ENCODE measurements at places on chromosomes 2 and 18.

GRCh38 chr2:23020659-23021058, 364.3 kb upstream of the KLHL29 start:
- no peak for DNase-seq

DNA sequence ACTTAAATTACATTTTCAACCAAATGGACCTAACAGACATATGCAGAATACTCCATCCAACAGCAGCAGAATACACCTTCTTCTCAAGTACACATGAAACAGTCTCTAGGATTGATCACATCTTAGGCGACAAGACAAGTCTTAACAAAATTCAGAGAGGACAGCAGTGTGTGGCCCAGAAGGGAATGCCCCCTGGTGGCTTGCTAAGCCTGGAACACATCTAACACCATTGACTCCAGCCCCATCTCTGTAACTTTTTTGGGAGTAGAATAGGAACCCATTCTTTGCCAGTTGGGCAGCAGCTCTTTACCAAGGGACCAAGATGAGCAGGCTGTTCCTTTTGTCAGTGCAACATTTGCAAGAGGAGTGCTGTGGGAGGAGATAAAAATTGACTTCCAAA, 249.9 kb downstream of the PLCL1 start:
- DNase-seq, result peak; percentile 71

DNA sequence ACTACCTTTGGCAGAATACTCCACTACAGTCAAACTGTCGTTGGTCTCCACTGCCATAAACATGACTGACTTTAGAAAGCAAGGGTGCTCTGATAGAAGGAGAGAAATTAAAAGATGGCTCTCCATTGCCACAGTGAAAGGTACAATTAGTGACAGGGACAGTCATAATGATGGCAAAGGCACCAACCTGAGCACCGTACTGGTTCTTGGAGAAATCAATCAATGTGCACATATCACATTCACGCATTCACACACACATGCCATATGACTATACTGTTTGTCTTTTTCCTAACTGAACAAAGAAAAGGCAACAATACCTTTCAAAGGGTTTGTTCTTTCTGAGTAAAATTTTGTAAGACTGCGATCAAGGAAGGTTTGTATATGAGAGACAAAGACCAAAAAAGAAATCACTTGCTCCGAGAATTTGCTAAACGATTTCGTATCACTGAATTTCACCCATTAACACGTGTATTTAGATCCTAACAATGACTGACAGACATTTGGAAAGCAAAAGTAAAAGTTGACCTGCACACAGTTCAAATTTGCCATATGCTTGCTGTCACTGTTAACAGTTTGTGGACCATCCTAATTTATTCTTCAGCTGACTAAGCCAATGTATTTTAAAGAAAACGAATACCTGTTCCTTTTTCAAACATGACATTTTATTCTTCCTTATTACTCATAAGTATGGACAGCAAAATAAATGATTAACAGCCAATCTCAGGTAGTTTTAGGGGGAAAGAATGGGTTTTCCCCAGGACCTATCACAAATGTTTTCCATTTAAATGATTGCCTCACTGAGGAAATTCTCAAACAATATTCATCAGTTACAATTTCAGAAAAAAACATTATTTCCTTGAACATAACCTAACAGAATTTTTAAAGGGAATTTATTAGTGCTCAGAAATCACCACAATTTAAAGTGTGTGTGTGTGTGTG, 644.4 kb downstream of the ZEB2 start:
- DNase-seq, result no peak

- peak; percentile 45 for DNase-seq
These were observed 30.4 kb downstream of the CYTIP start for GRCh38 chr2:157413326-157414035.

GRCh38 chr18:3074087-3074486, 61.1 kb upstream of the LPIN2 start:
- no peak for DNase-seq

- no peak for DNase-seq
These were observed 19.8 kb downstream of the BIN1 start for GRCh38 chr2:127086990-127087790.

GRCh38 chr2:21270083-21270491, 146.3 kb downstream of the TDRD15 start:
- no peak for DNase-seq

GRCh38 chr18:44320619-44321460, 359.8 kb upstream of the SETBP1 start:
- DNase-seq, result no peak

DNA sequence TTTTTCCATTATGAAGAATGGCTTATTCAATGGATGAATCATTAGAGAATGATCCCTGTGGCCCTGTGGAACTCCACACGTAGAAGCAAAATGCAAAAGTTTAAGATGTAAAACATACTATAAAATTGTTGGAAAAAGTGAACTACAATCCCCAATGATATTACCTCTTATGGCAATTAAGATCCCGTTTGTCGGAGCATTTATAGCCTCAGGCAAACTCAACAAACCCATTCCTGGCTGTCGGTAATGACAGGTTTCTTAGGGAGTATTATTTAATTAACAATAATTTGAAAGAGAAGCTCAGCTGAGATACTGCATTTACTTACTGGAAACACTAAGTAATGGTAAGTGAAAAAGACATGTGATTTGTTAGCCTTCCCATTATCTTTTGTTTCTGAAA, 138.3 kb downstream of the CDH20 start:
- DNase-seq, result no peak

DNA sequence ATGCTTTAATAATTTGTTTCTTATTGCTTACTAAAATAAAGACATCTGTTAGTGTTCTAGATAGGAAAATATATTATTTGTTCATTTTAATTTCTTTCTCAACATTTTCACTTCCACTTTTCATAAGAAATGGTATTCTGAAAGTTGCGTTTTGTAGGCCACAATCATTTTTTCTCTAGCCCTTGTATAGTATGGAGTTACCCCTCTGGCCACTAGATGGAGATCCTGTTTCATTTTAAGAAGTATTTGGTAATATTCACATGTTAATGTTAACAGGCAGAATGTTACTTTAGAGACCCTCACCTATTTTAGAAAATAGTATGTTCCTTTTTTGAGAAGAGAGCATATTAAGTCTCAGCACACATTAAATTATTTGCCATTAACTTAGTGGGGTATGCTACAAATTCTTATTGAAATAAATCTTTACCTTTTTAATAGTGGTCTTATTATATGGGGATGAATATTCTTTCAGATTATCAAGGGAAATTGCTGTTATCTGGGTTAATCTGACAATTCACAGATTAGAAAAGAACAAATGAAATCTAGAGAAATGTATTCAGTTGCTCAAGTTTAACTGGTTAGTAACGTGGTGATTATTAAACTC, 73.9 kb upstream of the TTC27 start:
- peak; percentile 62 for DNase-seq

- DNase-seq, result peak; percentile 36
These were observed at the start of gene PRKD3 for GRCh38 chr2:37324786-37325624. Gene PRKD3, minus strand, starts transcription at chr2:37324833. Its CDS starts 8,309 bp downstream, at chr2:37316524.

- DNase-seq, result no peak
These were observed 41.9 kb downstream of the ZNF521 start for GRCh38 chr18:25310045-25310444.

- no peak for DNase-seq
These were observed 100.3 kb upstream of the NEDD4L start for GRCh38 chr18:57943723-57944122.

DNA sequence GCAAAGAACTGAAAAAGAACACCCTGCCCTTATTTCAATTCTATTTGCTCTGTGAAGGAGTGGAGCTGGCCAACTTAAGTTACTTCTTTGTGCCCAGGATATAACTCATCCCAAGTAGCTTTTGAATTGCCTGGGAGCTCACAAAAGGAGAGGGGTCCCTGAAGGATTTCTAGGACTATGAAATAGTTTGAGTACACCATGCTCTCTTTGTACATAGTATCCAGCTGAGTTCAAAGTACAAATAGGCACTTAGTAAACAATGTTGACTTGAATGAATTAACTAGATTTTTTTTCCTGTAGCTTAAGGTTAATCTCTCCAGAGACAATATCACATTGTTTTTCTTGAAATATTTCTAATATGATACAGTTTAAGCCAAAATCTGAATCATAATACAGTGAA, 47.7 kb downstream of the ZC3H15 start:
- DNase-seq, result no peak

- DNase-seq, result no peak
These were observed at the start of gene RAX for GRCh38 chr18:59272891-59273758. Gene RAX, minus strand, starts transcription at chr18:59273454. Its CDS starts 248 bp downstream, at chr18:59273206.

- DNase-seq, result no peak
These were observed 367.8 kb downstream of the GPD2 start for GRCh38 chr2:156803967-156804366.

- no peak for DNase-seq
These were observed 123.1 kb upstream of the PPP1CB start for GRCh38 chr2:28628506-28628905.

- no peak for DNase-seq
These were observed 32.9 kb downstream of the NUP35 start for GRCh38 chr2:183157131-183157530.

DNA sequence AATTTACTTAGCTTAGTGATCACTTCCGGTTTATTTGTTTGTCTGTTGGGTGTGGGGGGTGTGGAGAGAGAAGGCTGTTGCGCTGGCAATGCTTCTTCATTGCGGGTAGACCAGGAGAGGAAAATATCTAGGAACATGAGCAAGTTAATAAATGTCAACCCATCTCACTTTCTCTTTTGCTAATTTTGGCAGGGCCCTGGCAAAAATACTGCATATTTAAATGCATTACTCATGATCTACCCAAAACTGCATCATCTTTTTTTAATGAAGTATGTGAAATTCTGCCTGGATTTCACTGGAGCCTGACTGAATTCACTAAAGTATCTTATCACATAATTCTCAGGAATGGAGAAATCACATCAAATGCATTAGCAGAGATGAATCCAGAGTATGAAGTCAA, 1131.0 kb upstream of the NXPH2 start:
- DNase-seq, result no peak

DNA sequence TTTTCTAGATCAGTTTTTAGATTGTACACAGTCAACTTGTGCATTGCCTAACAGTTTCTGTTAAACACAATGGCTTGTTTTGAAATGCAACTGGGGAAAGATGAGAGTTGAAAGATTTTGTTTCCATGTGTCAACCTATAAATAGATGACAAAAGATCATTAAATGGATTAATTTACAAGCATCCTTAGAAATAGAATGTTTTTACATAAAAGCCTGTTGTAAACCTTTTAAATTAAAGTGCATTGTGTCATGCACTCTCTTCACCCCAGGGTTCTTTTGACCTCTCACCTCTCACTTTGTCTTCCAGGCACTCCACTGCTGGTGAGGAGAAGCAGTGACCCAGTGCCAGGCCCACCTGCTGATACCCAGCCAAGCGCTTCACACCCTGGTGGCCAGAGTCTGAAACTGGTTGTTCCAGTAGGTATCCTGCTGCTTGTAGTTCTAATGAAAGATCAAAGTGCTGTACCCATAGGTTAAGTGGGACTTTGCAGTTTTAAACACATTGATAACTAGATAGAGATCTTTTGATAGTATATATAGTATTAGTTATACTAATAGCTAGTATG, 502.1 kb downstream of the PARD3B start:
- DNase-seq, result no peak

GRCh38 chr18:55396267-55396905, 191.6 kb downstream of the TCF4 start:
- DNase-seq, result no peak

- no peak for DNase-seq
These were observed at the start of gene MAP3K19 for GRCh38 chr2:135047300-135047699. Gene MAP3K19, minus strand, starts transcription at chr2:135047447. Its CDS starts 22,800 bp downstream, at chr2:135024647.

GRCh38 chr2:144004742-144005141, 515.2 kb downstream of the ZEB2 start:
- no peak for DNase-seq

- DNase-seq, result no peak
These were observed 118.2 kb upstream of the COPS8 start for GRCh38 chr2:236967499-236967783.

- DNase-seq, result no peak
These were observed 1.3 kb downstream of the MYL12B start for GRCh38 chr18:3263132-3263700.

DNA sequence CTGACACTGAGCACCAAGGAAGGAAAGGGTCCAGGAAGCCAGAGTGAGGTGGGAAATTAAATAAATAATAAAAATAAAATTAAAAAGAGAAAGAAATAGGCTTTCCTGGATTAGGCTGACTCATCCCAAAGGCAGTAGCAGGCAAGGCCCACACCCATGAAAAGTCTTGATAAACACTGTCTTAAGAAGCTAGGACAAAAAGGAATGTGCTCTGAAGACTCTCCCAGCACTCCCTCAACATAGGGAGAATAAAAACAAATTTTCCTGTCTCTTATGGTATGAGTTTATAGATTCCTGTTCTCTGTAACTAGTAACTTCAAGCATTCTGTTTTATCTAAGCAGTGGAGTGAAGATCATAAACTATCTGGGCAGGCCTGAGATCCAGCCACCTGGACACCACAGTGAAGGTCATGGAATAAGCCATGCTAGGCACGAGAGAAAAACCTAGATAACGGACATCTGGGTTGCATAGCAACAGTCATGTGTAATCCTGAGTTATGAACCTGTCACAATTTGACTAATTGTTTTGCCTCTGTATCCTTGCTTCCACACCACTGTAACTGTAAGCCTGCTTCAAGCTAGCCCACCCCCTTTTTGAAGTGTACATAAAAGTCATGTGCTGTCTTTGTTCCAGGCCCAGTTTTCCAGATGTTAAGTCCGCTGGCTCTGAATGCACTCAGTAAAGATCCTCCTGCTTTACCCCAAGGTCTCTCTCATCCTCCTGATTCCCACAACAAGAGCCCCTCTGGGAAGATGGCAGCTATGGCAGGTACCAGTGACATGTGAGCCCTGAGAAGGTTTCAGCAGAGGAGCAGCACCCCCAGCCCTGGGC, 107.8 kb downstream of the NDUFA10 start:
- DNase-seq, result no peak

GRCh38 chr2:46489423-46490174, 10.2 kb downstream of the TMEM247 start:
- no peak for DNase-seq

DNA sequence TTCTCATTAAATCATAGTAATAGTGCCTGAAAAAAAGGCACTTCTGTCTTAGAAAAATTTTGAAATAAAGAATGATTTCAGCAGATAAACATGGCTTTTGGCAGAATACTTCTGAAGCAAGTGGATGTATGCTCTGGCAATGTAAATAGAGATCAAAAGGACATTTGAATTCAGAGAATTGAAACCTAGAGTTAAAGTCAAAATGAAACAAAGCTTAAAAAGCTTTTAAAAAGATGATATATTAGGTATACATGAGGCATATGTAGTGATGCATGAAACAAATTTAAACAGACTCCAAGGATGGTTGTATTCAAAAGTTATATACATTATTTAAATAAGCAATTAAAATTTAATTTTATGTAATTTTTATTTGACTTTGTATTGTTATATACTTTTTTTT, 1344.5 kb upstream of the TMEFF2 start:
- DNase-seq, result peak; percentile 2

Data from CD4-positive, CD25-positive, alpha-beta regulatory T cell (primary cell).